Stimulated activated CD4-positive, alpha-beta T cell treated with anti-CD3 and anti-CD28 coated beads, Interleukin-1b, Interleukin-23, amount 100 ng/mL, for 48 hours (primary cell): ENCODE measurements at places on chromosomes 7 and 10.

- DNase-seq, result no peak
Observed at GRCh38 chr10:11530806-11531205, 80.6 kb downstream of the USP6NL start.

- no peak for DNase-seq
Observed at GRCh38 chr7:94003446-94004023, 620 bp downstream of the BET1 start.

- DNase-seq, result no peak
Observed at GRCh38 chr10:82668221-82668895, 793.4 kb downstream of the NRG3 start.

DNA sequence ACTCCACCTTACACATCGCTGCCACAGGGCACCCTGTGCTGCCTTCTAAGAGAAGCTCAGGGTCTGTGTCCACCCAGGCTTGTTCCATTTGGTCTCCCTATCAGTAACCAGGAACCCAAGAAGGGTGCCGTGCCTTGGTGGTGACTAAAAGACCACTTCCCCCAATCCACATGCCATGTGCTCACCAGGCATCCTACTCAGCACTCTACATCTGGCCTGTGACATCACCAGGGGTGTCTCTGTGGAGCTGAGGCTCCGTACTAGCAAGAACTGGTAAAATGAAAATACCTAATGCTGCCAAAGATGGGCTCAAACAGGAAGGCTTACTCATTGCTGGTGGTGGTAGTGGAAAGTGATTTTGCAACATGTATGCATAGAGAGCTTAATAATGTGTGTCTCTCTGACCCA, 19.0 kb upstream of the C10orf71 start:
- DNase-seq, result peak; percentile 8

- DNase-seq, result no peak
Observed at GRCh38 chr7:43639858-43640491, 57.1 kb downstream of the STK17A start.

GRCh38 chr10:86337121-86337601, 29.4 kb downstream of the GRID1 start:
- no peak for DNase-seq

- DNase-seq, result no peak
Observed at GRCh38 chr7:122602800-122603199, 96.1 kb downstream of the RNF133 start.

- no peak for DNase-seq
Observed at GRCh38 chr10:126331101-126331500, 57.2 kb downstream of the ADAM12 start.

DNA sequence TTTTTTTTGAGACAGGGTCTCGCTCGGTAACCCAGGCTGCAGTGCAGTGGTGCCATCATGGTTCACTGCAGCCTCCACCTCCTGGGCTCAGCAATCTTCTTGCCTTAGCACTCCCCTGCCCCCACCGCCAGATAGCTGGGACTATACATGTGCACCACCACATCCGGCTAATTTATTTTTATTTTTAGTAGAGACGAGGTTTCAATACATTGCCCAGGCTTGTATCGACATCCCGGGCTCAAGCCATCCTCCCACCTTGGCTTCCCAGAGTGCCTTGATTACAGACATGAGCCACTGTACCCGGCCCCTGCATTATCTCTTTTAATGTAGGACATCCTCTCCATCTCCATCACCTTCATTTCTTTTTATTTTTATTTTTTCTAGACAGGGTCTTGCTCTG, 213.3 kb downstream of the CUX1 start:
- no peak for DNase-seq
